ENCODE measurements at places on chromosomes 6 and 20. TPM values are rescaled to one million over a fixed set of nuclear protein-coding genes. Genes with fewer than 3 reads are reported as not detected.

Gene NKAPL
- not detected for total RNA-seq

Gene DLK2
- total RNA-seq = 0.36 TPM

Gene PKHD1
- 0.03 TPM for total RNA-seq

Gene NRM
- 3.8 TPM for total RNA-seq

Gene HLA-DMB
- total RNA-seq = 4.6 TPM

Gene FRMD1
- not detected for total RNA-seq

DNA sequence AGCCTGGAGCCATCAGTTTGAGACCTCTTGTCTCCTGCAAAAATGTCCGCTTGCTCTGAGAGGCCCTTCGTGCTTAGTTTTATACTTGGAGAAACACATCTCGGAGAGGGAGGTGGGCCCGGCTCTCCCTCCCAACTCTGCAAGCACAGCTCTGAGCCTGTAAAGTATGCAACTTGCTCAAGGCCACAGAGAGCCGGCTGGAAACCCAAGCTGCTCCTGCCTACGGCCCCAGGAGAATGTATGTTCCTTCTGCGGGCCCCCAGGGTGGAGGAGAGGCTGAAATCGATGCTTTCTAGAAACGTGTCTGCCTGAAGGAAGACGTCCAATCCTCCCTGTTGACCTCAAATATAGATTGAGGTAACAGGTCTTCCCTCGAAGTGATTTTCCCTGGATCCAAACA is 205.4 kb downstream of the PREX1 start:
- H3K4me1 ChIP-seq = peaks cover 28% of the 10 kb centered on the region
- no peak overlapping the region for H3K4me3 ChIP-seq
- H3K36me3 ChIP-seq = peaks cover 32% of the 10 kb centered on the region
- DNase-seq = no peak
- H3K27ac ChIP-seq = no peak overlapping the region

DNA sequence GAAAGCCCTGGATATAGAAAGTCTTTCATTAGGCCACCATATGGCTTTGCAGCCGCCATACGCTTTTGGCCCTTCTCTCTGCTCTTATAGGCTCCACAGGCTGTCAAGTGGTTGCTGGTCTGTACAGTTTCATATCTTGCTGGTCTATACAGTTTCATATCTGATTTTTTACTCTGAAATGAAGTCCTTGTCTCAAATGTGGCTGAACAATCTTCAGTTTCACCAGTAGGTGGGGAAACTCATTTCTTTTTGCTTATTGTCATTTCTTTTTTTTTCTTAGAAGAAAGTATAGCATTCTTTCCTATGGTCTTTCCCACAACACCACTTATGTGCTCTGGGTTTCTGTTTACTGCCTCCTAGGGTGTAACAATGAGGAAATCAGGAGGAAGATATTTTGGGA is 771.4 kb upstream of the MMS22L start:
- no peak for DNase-seq
- H3K4me3 ChIP-seq = no peak overlapping the region
- no peaks in the 10 kb centered on the region for H3K4me1 ChIP-seq
- no peaks in the 10 kb centered on the region for H3K27me3 ChIP-seq
- H3K36me3 ChIP-seq = no peaks in the 10 kb centered on the region

DNA sequence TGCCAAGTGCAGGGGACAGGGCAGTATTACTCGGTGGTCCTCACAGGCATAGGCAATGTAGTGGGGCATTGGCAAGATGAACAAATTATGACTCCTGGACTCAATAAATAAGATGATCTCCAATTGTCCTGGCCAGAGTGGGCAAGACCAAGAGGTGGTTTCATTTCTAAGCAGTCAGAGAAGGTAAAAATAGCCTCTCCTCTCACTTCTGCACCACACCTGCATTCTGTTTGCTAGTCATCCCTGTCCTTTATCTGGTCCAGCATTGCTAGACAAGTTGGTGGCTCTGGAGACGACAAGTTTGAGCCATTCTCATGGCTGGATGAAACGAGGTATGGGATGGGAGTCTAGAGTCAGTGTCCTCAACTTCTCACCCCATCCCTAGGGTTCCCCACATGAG is 83.0 kb downstream of the BANF2 start:
- H3K27me3 ChIP-seq = no peaks in the 10 kb centered on the region
- H3K27ac ChIP-seq = no peak overlapping the region
- DNase-seq = no peak
- no peaks in the 10 kb centered on the region for H3K4me1 ChIP-seq

GRCh38 chr20:3728876-3729275 is 3.6 kb upstream of the HSPA12B start:
- H3K4me3 ChIP-seq = no peak overlapping the region
- no peak overlapping the region for H3K27ac ChIP-seq
- no peaks in the 10 kb centered on the region for H3K4me1 ChIP-seq
- peaks cover 48% of the 10 kb centered on the region for H3K27me3 ChIP-seq
- no peak for DNase-seq

GRCh38 chr6:165659945-165660856 is 2.8 kb downstream of the PDE10A start:
- H3K36me3 ChIP-seq = no peaks in the 10 kb centered on the region
- DNase-seq = no peak
- no peak overlapping the region for H3K27ac ChIP-seq
- H3K27me3 ChIP-seq = peaks cover 30% of the 10 kb centered on the region
- no peaks in the 10 kb centered on the region for H3K4me1 ChIP-seq

DNA sequence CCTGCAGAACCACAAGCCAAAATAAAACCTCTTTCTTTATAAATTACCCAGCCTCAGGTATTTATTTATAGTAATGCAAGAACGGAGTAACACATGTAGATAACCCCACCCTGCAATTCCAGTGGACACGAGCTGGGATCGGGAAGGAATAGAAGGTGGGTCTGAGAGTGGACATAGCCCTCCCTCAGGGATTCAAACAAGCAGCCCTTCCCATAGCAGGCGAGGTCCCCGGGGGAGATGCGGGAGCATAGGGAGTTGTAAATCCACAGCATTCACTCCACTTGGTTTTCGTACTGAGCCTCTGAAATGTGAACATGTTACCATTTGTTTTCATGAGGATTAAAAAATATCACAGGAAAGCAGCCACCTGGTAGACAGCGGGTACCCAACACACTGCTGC is 312.6 kb downstream of the CDH4 start:
- DNase-seq = no peak
- no peaks in the 10 kb centered on the region for H3K4me1 ChIP-seq
- no peak overlapping the region for H3K4me3 ChIP-seq
- no peak overlapping the region for H3K27ac ChIP-seq

GRCh38 chr6:508006-508405 is 116.5 kb downstream of the IRF4 start:
- no peak overlapping the region for H3K27ac ChIP-seq
- no peak for DNase-seq
- H3K4me1 ChIP-seq = peaks cover 8% of the 10 kb centered on the region
- H3K36me3 ChIP-seq = peaks cover under 1% of the 10 kb centered on the region

DNA sequence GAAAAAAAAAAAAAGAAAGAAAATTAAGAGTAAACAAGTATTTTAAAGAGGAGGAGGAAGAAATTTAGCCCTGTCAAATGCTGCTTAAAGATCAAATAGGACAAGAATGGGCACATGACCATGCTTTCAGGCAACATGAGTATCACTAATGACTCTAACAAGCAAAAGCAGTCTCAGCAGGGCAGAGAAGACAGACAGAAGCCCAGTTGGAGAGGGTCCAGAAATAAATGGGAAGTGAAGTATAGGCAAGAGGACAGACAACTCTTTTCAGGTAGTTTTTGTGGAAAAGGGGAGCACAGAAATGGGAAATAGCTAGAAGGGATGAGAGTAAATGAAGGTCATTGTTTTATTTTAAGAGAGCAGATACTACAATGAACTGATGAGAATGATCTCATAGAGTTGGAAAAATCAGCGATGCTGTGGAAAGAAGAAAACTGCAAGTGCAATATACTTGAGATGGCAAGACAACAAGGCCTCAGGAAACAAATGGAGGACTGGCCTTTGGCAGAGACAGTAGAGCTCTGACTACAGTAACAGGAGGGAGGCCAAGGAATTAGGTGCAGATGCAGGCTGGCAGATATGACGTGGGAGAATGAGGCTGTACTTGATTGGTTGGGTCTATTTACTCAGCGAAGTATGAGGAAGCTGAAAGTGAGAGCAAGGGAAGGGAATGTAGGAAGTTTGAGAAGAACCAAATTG is 40.3 kb downstream of the KIF6 start:
- no peak overlapping the region for H3K4me3 ChIP-seq
- no peak overlapping the region for H3K27ac ChIP-seq
- no peaks in the 10 kb centered on the region for H3K27me3 ChIP-seq

GRCh38 chr20:23752019-23752418 is 1.3 kb upstream of the CST1 start:
- H3K27ac ChIP-seq = no peak overlapping the region
- H3K27me3 ChIP-seq = no peaks in the 10 kb centered on the region
- H3K4me3 ChIP-seq = no peak overlapping the region
- DNase-seq = no peak
- no peaks in the 10 kb centered on the region for H3K4me1 ChIP-seq

- H3K4me1 ChIP-seq = no peaks in the 10 kb centered on the region
- no peak for DNase-seq
- no peaks in the 10 kb centered on the region for H3K27me3 ChIP-seq
- no peak overlapping the region for H3K27ac ChIP-seq
- no peaks in the 10 kb centered on the region for H3K36me3 ChIP-seq
Measured at GRCh38 chr6:75449630-75450206, 43.9 kb downstream of the FILIP1 start.

- H3K4me1 ChIP-seq = no peaks in the 10 kb centered on the region
- peaks cover 4% of the 10 kb centered on the region for H3K27me3 ChIP-seq
- H3K36me3 ChIP-seq = no peaks in the 10 kb centered on the region
- no peak for DNase-seq
- H3K27ac ChIP-seq = no peak overlapping the region
Measured at GRCh38 chr20:891706-892080, 24.4 kb downstream of the ANGPT4 start.
